Activated CD4-positive, alpha-beta T cell treated with anti-CD3 and anti-CD28 coated beads for 24 hours (primary cell): ENCODE measurements at places on chromosomes 1 and 21.
A peak's percentile ranks its signal among the peaks of the same experiment; 100 is the strongest.

DNA sequence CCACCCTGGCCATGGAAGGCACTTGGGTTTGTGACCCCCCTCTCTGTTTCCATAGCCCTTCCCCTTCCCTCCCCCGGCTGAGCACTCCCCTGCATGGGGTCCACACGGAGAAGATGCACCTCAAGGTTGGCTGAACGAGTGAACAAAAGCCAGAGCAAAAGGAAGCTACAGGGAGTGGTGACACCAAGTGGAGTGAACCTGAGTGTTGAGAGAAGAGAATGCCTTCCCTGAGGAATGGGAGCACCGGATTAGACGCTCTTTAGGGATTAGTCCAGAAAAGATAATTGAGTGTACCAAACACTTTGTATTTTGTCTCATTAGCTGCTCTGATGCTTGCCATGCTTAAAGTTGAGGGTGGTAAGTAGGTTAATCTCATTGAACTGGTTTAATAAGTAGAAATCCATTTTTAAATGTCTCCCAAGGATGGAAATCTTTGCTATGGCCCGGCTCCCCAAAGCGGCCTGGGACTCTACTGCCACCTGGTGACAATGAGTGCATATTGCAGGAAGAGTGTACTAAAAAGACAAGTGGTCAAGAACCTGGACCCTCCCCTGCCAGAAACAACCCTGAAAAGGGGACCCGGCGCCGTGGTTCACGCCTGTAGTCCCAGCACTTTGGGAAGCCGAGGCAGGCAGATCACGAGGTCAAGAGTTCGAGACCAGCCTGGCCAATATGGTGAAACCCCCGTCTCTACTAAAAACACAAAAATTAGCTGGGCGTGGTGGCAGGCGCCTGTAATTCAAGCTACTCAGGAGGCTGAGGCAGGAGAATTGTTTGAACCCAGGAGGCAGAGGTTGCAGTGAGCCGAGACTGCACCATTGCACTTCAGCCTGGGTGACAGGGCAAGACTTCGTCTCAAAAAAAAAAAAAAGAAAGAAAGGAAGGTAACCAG is 150.6 kb upstream of the ZC3H12A start:
- DNase-seq: peak; percentile 10

DNA sequence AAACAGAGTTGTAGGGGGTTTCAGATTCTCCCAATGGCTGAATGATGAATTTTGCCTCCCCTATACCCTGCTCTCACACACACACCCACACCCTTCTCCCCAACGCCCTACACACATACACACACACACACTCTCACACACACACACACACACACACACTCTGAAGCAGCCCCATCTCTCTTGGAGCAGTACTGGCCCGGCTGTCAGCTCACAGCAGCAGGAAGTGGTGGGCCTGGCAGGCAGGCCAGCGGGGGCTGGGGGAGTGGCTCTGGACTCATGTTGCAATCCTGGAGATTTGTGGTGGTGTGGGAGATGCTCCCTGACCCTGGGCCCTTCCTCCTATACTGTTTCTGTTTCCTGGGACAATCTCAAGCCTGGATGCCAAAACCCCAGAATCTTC is 2.2 kb downstream of the IKBKE start:
- no peak for DNase-seq

DNA sequence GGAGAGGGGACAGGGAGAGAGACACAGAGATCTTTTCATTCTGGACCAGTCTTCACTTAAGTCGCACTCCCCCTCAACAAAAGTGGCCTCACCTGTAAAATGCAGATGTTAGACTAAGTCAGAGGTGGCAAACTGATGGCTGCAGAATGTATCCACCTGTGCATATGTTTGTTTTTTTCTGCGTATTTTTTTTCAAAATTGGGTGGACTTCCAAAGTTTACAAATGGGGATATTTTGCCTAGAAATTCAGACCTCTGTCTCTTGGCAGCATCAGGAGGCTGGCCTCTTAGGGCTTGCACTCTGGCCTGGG is 525.0 kb downstream of the MATN1 start:
- no peak for DNase-seq

DNA sequence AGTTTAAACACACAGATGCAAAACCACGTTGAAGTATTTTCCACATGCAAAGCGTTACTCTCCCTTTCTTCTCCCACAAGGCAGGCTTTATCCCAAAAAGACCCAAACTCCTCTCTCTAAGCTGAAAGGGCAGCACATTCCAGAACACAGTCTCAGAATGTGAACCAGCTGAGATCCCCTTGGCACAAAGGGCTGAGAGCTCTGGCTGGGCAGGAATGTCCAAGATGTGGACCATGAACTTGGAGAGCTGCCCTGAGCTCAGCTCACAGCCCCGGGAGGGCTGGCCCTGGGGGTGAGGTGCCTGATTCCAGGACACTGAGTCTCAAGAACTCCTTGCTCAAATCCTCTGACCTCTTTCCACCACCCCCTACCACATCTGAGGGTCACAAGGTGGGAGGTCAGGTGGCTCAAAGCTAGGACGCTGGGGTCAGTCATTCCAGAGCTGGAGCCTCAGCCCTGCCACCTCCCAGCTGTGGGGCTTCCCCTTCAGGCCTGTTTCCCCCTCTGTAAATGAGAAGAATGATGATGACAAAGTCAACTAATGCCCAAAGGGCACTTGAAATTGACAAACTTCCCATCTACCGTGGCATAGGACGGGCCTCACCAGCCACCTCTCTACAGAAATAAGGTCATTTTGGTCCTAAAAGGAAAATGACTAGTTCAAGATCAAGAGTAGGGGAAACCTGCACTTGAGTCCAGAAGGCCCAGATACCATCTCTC is 11.5 kb downstream of the ALDH4A1 start:
- no peak for DNase-seq

- no peak for DNase-seq
Observed at GRCh38 chr1:55255901-55256300, 40.7 kb upstream of the USP24 start.

- no peak for DNase-seq
Observed at GRCh38 chr1:153647346-153647714, 11.2 kb upstream of the SNAPIN start.

DNA sequence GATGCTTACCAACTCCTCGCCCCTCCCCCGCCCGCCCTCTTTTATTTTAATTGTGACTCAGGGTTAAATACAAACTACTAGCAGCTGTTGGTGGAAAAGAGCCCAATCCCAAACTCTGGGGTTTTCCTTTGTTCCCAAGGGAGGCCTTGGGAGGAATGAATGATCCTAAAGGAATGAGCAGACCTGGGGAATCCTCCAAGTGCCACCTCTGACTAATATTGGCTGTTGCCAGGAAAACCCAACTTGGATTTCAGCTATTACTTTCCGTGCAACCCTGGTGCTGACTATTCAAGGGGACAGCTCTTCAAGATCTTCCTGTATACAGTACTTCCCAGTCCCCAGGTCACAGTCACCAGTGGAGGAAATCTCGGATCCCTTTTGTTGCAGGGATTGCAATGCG is 1.3 kb upstream of the S100A10 start:
- no peak for DNase-seq

DNA sequence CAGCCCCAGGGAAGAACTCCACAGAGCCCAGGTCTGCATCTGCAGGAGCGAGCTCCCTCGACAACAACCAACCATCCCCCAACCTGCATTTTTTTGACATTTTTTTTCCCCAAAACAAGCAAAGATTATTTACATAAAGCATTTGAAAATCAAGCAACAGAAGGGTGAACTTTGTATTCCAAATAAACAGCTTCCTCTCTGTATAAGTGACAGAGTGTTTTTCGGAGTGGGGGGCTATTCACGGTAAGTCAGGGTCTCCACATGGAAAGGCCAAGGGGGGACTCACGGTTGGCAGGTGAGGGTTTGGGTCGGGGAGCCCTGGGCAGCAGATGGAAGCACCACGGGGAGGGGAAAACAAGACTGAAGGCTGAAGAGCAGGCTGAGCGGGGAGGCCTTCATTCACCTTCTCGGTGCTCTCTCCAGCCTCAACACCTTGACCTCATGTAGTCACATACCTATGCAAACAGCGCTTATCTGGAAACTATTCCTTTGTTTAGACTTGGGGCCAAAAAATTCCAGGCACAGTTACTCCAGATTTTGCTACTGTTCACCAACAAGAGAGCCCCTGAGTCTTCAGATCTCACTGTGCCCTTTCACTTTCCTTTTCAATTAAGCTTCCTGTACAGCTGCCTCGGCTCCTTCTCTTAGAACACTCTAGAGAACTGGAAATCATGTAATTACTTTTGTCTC is 27.6 kb downstream of the C2CD2 start:
- no peak for DNase-seq

DNA sequence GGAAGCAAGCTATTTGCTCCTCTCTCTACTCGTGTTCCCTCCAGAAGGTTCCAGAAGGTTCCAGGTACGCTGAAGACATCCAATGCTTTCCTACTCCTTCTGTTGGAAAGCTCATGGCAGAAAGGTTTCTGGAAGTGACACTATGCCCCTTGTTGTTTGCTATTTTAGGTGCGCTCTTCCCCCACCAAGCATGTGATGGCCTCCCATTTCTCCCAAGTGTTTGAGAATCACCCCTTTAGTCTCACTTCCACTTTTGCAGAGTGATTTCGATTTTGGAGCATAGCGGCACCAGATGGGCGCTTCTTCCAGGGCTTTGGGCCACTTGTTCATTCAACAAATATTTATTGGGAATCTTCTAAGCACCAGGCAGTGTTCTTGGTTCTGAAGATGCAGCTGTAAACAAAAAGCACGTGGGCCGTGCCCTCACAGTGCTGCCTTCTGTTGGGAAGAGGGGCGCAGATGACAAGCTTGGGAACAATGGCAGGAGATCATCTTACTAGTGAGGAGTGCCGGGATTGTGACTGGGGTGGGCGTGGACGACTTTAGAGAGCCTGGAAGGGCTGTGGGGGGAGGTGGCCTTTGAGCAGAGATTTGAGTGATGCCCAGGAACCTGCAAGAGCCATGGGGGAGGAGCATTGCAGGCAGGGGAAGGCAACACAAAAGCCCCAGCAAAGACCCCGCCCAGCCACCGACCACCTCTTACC is 43.0 kb upstream of the TARDBP start:
- no peak for DNase-seq
